Stimulated activated CD4-positive, alpha-beta T cell treated with anti-CD3 and anti-CD28 coated beads, TNF-alpha, amount 100 ng/mL, for 4 hours (primary cell): ENCODE measurements at places on chromosomes 3 and 15.

DNA sequence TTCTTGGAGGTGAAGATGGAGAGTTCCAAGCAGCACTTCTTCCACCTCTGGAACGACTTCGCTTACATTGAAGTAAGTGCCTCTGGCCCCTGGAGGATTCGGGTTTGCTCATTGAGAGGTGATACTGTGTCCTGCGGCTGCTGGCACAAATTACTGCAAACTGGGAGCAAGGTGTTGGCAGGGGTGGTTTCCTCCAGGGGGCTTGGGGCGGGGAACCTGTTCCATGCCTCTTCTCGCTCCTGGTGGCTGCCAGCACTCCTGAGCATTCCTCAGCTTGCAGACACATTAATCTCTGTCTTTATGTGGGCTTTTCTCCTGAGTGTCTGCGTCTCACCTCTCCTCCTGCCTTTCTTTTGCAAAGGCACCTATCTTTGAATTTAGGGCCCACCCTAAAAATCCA lies 47.4 kb downstream of the MESD start:
- no peak for DNase-seq

DNA sequence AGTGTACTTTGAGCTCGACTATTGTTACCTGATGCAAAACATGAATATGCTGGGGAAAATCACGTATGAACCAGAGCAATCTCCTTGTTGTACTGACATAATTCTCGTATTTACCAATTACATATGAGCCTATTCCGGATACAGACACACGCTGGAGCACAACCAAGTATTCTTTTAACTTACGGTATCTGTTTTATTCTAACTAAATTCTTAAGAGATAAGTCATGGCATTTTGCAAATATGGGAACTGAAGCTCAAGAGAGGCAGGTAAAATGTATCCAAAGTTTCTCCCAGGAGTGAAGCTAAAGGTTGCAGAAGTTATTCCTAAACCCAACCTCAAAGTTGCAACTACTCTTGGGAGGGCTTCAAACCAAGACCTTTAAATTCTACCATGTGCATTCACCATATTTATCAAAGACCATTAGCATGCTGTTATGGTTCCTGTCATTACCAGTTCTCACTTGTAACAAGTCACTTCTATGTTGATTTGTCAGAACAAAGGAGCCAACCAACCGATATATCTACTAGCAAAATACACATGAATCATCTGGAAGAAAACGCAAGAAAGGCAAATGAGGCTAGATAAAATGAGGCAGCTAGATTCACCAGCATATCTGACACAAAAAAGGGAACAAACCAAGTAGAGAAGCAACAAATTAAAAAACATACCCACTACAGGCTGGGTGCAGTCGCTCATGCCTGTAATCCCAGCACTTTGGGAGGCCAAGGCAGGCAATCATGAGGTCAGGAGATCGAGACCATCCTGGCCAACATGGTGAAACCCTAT lies 17.8 kb downstream of the TBL1XR1 start:
- DNase-seq, result no peak

DNA sequence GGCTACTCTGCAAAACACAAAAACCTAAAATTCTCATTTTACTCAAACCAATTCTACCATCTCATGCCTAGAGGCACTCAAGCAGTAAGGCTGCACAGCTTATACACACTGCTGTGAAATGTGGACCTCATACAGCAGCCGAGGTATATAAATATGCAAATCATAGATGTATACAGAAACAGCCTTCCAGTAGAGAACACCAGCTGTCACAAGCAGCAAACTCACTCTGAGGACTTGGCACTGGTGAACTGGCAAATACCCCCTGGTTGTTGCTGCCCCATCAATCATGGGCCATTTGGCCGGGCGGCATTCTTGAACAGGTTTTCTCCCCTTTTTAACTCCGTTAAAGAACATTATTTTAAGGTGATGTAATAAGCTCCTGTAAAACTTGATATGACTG lies 378.0 kb downstream of the LSAMP start:
- no peak for DNase-seq

GRCh38 chr3:172104471-172105072 lies 65.2 kb downstream of the FNDC3B start:
- DNase-seq, result no peak

DNA sequence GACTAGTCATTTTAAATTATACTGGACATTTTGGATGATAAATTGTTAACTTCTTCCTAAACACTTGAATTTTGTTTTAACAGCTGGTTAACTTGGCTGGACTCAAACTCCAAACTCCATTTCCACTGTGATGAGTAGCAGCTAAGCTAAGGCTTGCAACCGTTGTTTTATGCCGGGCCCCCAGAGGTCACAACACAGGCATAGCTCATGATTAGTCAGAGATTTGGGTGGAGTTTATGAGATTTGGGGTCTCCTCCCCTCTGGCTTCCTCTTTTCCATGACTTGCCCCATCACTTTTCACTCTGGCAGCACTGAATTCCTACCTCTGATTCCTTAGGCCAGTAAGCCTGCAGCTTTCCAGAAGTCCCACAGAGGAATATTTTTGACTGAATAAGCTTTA lies 12.8 kb downstream of the THAP10 start:
- no peak for DNase-seq

DNA sequence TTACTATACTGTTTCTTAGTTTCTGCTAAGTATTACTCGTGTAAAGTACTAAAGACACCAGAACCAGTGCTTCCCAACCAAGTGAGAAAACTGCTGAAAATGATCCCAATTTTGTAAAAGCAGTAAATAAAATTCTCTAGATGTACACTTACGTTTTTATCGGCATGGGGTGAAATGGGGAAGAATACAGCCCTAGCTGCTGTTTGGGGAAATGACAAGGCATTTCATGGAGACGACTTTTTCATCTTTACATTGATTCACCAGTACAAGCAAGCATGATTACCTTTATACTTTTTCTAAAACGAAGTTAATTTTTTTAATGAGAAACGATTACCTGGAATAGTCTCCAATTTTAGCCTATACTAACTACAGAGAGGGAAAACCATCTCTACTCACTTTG lies 1.4 kb downstream of the PSMD6 start:
- no peak for DNase-seq

DNA sequence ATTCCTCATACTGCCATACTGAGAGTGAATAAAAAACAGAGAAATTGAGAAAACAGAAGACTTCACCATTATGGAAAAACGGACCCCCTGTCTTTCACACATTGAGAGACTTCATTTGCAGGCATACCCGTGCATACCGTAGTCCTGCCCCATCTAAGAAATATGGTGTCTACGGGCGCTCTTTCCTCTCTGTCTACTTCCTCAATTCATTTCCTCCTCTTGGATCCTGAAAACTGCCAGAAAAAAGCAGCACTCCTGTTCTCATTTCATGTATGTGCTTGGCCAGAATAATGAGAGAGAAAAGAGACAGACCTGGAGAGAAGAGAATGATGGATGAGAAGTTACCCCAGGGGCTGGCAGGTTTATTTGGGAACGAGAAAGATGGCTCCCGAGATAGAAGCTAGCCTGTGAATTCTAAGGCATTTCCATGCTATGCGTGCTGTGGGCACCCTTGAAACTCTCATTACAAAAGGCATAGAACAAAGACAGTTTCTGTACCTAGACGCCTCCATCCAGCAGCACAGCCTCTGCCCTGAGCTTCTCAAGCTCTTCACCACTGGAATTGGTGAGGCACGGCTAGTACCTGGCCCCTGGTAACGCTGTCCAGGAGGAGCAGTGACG lies 62.5 kb upstream of the EPHB3 start:
- DNase-seq, result no peak
